ENCODE measurements at places on chromosomes 1 and 21.

- DNase-seq: no peak
Observed at GRCh38 chr1:62294261-62294660, 25.0 kb downstream of the KANK4 start.

GRCh38 chr1:206039046-206039973 is 13.7 kb upstream of the RHEX start:
- no peak for DNase-seq

GRCh38 chr1:244087611-244088010 is 36.5 kb downstream of the ZBTB18 start:
- DNase-seq: no peak

GRCh38 chr1:4661595-4661917 is 7.1 kb downstream of the AJAP1 start:
- DNase-seq: no peak

- no peak for DNase-seq
Observed at GRCh38 chr1:85568660-85569059, 11.9 kb upstream of the CCN1 start.

DNA sequence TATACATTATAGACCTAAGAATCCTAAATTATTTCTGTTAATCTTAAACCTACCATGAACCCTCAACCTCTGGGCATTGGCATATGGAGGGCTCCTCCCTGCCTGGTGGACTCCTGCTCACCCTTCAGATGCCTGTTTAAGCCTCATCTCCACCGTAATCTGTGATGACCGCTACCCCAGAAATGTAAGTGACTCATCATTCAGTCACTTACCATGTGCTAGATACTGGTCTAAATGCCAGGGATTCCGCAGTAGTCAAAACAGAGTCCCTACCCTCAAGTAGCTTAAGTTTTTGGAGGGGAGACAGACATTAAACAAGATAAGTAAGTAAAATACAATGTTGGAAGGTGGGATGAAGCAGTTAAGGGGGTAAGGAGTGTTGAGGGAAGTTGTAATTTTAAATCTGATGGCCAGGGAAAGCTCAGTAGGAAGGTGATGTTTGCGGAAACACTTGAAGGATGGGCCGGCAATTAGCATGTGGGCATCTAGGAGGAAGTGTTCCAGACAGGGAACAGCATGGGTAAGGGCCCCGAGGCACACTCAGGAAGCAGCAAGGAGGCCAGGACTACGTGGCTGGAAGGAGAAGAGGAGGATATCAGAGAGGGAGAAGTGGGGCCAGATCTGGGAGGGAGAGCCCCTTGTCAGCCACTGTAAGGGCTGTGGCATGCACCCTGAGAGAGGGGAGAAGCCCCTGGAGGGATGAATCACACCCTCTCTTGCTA is 141.7 kb upstream of the HOOK1 start:
- DNase-seq: no peak

DNA sequence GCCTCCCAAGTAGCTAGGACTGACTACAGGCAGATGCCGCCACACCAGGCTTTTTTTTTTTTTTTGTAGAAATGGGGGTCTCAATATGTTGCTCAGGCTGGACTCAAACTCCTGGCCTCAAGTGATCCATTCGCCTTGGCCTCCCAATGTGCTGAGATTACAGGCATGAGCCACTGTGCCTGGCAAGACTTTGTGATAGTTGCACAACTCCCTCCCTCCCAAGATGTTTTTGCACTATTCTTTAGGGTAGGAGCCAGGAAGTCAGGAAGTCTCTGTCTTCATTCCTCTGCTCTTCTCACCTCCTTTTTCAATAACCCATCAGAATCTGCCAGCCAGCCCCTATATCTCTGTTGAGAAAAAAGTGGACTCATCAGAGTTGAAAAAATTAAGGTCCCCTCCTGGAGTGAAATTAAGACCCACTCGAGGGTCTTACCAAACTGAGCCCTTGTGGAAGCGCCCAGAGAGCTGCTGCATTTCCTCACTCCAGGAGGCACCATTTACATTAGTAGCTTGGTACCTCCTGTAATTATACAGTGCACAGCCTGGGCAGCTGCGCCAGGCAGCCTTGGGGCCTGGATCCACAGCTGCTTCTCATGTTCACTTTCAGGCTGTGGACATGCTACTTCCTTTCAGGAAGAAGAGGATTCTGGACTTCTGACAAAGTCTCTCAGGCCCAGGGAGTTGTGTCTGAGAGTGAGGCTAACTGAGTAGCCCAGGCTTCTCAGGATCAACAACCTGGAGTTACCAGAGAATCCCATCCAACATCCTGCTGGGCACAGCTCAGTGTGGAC is 24.0 kb downstream of the TCEA3 start:
- no peak for DNase-seq

DNA sequence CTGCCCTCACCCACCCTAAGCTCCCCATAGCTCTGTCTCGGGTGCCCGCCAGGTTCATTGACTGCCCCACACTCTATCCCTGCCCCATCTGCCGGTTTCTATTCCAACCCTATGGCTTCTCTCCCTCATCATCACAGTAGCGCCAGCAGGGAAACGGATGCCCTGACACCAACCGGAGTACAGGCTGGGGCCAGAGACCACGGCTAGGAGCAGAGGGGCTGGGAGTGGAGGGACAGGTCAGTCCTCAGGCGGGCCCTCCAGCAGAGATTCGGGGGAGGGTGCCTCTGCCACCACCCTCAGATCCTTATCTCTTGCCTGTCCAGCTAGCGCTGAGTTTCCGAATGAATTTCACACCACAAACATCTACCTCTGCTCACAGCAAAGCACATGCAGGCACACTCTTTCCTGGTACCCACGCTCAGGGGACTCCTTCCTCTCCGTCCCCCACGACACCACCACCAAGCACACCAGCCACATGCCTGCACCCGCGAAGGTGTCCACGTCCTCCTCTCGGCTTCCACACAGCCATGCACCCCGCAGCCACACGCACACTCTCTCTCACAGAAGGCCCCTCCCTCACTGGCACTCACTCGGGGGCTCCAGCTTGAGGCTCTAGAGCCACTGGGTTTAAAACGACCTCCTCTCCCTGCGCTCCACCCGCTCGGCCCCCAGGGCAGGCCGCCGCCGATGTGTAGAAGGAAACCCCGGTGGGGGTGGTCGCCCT is 7.2 kb downstream of the TAL1 start:
- no peak for DNase-seq

- DNase-seq: no peak
Observed at GRCh38 chr1:212686069-212686468, 13.6 kb downstream of the BATF3 start.

GRCh38 chr1:75953461-75953860 is 21.3 kb upstream of the ASB17 start:
- no peak for DNase-seq
